ENCODE measurements at places on chromosomes 6 and 20.
A peak's percentile ranks its signal among the peaks of the same experiment; 100 is the strongest.

- DNase-seq = no peak
Measured at GRCh38 chr6:166588691-166589336, 2.3 kb upstream of the RAMACL start.

DNA sequence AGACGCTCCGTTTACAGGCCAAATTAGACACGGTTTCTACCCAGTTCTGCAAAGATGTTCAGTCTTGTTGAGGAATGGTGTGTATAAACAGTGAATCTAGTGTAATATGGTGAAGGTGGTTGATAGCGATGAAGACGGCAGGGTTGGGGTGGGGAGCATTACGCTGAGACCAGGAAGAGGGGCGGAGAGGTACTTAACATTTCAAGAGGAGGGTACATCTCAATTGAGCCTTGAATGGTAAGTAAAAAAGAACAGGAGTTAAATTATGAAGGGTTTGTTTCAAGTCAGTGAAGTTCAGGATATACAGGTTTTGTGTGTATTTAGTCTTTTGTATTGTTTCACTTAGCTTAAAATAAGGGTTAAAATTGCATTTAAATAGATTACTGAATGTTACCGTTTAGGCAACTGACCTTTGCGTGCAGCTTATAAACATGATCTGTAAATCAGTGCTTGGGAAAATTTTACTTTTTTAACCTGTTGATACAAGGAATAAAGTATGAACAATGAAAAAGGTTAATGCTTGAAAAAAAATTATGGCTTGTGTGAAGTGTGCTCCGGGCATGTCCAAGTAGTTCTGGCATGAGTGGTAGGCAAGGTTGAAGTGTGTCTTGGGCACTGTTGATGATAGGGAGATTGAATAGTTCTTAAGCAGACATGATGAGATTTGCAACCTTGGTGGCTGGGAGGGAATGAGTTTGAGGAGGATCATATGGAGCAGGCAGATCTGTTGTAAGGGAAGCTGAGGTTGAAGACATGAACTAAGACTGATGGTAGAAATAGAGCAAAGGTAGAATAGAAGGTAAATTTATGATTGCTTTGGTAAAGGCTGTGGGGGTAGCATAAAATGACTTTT lies 842 bp downstream of the POLR1C start:
- no peak for DNase-seq

DNA sequence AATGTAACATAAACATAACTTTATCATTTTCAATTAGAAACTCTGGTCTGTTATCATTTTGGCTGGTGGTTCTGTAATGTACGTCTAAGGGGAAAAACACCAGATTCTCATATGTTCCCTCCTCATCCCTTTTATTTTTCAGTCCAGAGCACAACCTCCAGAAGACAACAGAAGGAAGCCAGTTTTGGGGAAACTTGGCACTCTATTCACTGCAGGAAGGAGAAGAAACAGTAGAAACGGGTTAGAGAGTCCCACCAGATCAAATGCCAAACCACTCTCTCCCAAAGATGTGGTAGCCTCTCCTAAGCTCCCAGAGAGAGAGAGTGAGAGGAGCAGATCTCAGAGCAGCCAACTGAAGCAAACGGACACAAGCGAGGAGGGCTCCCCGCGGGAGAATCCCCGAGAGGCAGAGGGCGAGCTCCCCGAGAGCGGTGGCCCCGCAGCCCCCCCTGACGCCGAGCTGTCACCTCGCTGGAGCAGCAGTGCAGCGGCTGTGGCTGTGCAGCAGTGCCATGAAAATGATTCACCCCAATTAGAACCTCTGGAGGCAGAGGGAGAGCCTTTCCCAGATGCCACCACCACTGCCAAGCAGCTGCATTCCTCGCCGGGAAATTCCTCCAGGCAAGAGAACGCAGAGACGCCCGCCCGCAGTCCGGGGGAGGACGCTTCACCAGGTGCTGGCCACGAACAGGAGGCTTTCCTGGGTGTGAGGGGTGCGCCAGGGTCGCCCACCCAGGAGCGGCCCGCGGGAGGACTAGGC lies 117.8 kb downstream of the RTN4IP1 start:
- no peak for DNase-seq

- no peak for DNase-seq
Measured at GRCh38 chr6:117840541-117840983, 66.5 kb upstream of the SLC35F1 start.

GRCh38 chr20:44849703-44850102 lies 35.8 kb upstream of the YWHAB start:
- no peak for DNase-seq

GRCh38 chr6:33279257-33279695 lies 2.4 kb downstream of the B3GALT4 start:
- DNase-seq = no peak

DNA sequence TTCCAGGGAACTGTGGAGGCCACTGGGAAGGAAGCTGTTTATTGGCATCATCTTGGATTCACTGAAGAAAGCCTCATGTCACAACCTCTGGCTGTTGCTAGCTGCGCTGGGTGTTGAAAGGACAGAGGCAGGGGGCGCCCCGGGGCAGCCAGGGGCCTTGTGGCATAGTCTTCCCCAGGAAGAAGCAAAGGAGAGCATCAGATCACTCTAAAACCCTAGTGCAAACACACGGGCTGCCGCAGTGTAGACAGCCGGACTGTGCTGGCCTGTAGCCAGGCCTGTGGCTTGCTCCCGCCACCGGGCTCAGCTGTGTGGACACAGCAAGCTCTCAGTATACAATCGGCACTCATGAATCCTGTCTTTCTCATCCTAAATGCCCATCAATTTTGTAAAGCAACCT lies 23.8 kb upstream of the SMOC2 start:
- no peak for DNase-seq

GRCh38 chr20:17825960-17826843 lies 126.4 kb downstream of the BANF2 start:
- no peak for DNase-seq

DNA sequence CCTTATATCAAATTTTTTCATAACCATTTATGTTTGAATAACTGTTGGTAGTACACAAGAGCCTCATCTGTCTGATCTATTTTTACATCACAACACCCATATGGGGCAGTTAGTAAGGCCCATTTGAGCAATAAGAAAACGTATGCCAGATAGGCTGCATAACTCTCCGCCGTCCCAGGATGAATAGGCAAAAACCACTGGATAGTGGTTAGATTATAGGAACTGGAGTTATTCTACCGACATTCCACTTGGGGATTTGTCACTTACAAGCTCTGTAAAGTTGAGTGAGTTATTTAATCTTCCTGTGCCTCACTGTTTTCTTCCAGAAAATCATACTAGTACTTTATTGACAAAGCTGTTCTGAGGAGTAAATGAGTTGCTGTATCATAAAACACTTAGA lies 881.9 kb downstream of the QKI start:
- no peak for DNase-seq

- no peak for DNase-seq
Measured at GRCh38 chr6:158018851-158019361, 37.2 kb downstream of the SYNJ2 start.

- DNase-seq = no peak
Measured at GRCh38 chr6:106974999-106975737, 639 bp upstream of the CD24 start.

GRCh38 chr20:24842274-24842917 lies 106.7 kb upstream of the CST7 start:
- no peak for DNase-seq

DNA sequence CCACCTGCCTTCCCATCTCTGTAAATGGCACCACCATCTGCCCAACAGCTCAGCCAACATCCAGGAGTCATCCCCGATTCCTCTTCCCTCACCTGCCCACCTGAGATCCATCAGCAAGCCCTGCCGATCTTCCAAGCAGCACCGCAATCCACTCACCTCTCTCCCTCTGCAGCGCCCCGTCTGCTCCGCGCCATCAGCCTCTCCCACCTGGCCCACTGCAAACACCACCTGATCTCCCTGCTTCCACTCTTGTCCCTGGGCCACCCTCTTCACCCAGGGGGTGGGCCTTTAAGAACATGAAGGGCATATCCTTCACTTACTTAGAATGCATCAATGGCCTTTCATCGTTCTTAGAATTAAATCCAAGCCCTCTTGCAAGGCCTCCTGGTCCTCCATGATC lies 457.3 kb upstream of the SULF2 start:
- DNase-seq = no peak

- DNase-seq = no peak
Measured at GRCh38 chr6:90811596-90812226, 224.8 kb upstream of the MAP3K7 start.

DNA sequence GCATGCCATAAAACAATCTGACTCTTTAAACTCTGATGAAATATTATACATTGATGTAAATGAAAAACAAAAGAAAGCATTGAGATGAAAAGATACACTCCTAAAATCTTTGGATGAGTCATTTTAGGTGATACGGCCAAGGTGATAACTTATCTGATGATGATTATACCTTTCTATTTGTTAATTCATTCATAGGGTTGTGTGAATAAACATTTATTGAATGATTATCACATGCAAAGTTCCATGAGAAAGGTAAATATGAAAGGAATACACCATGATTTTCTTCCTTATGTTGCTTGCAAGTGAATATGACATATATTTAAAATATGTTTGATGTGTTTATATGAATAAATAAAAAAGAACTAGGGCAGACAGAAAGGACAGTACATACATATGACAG lies 15.4 kb upstream of the HIVEP1 start:
- DNase-seq = no peak

DNA sequence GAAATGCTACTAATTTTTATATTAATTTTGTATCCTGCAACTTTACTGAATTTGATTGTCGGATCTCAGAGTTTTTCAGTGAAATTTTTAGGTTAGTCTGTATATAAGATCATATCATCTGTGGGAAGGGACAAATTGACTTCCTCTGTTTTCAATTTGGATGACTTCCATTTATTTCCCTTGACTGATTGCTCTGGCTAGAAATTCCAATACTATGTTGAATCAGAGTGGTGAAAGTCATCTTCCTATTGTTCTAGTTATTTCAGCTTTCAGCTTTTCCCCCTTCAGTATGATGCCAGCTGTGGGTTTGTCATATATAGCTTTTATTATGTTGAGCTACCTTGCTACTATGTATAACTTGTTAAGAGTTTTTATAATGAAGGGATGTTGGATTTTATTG lies 771.2 kb downstream of the KIF16B start:
- DNase-seq = no peak

GRCh38 chr6:69813508-69813907 lies 16.7 kb upstream of the LMBRD1 start:
- DNase-seq = no peak

DNA sequence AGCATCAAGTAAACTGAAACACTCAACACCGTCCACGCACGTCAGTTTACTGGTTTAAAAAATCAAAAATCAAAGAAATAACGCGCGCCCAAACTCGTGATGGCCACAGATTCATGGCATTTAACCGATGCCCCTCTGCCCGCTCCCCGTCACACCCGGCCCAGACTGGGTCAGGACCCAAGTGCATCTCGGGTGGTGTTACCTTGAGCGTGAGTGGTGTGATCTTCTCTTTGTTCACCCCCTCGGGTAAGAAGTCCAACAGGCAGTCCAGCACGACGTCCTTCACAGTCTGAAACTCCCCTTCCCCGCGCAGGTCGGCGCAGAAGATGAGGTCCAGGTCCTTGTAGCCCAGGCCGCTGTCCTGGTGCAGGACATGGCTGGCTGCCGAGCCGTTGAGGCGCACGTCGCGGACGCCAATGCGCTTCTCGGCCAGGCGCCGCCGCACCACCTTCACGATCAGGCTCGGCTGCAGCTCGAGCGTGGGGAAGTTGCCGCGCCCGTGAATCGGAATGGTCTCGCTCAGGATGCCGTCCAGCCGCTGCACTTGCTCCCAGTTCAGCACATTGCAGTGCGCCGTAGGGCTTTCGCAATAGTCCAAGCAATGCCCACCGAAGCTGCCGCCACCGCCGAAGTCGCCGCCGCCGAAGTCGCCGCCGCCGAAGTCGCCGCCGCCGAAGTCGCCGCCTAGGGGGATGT lies 945 bp downstream of the TENT5A start:
- DNase-seq = peak; percentile 22

DNA sequence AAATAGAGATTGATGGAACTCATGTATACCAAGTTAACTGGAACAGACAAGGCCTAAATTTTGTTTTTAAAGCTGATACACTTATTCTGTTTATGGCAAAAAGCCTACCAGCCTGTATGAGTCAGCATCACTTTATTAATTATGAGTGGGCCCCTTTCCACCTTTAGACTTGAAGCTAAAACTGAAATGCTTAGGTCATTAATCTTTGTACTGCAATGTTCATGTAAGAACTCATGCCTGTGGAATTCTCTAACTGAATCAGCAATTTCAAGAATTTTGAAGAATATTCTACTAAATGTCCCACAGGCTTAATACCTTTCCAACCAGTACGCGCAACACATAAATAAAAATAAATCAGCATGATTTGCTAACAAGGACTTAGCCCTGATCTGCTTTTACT lies 140.2 kb upstream of the PHACTR1 start:
- no peak for DNase-seq

- no peak for DNase-seq
Measured at GRCh38 chr6:133704371-133704770, 184.5 kb upstream of the TCF21 start.

GRCh38 chr6:64054861-64055260 lies 419.3 kb downstream of the PHF3 start:
- no peak for DNase-seq

- no peak for DNase-seq
Measured at GRCh38 chr20:21781446-21782075, 76.1 kb downstream of the PAX1 start.

GRCh38 chr20:35340436-35340835 lies 48.2 kb upstream of the FAM83C start:
- DNase-seq = no peak

DNA sequence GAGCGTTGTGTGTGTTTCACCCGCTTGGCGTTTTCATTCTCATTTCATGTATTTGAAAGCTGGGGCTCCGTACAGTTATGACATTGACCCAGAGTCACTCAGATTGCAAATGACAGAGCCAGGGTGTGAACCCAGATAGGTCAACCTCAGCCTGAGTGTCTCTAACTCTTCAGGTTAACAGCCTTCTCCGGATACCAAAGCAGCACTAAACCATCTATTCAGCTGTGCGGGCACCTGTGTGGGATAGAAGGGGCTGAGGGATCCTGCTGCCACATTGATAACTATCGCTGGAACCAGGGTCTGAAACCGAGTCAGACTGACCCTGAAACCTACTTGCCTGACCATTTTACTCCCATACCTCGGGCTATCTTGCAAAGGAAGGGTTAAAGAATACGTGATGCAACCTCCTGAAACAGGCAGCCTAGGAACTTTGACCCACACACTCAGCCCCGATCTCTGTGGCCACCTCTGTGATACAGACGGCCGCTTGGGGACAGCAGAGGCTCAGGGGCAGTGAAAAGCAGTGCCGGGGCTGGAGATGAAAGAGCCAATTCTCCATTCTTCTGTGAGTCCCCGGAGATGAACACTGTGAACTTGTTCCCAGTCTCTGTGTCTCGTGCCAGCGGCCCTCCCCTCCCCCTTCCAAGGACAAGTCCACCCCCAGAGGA lies 233.5 kb upstream of the QKI start:
- DNase-seq = no peak

GRCh38 chr6:141077355-141078333 lies 1055.1 kb upstream of the GJE1 start:
- no peak for DNase-seq

- DNase-seq = no peak
Measured at GRCh38 chr20:25296094-25297093, 48.5 kb downstream of the PYGB start.

All from activated CD4-positive, CD25-positive, alpha-beta regulatory T cell (primary cell).